T-helper 17 cell (primary cell): ENCODE measurements at places on chromosomes 12 and 14. TPM values are rescaled to one million over a fixed set of nuclear protein-coding genes. Genes with fewer than 3 reads are reported as not detected.

DNA sequence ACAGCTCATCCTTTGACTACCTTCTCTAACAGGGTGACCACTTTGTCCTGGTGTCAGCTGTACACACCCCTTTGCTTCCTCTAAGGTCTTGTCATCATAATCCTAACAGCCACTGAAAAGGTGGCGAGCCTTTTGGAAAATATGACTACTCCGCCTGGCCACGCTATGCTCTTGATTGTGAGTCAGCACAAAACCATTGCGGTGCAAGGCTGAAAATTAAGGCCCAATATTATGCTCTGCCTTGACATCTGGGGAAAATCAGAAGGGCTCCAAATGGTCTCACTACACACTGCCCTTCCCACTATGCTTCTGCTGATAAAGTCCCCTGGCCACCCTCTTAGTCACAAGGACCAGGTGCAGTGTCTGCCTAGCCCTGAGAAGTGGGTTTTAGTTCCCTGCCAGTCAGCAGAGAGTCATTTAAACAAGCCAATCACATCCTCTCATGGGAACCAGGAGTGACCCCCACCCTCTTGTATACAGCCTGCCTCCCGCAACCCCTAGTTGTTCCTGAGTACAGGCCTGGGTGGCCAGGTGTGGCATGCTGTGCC lies 34.3 kb downstream of the FGD6 start:
- no peaks in the 10 kb centered on the region for H3K36me3 ChIP-seq
- no peak overlapping the region for H3K4me3 ChIP-seq

GRCh38 chr14:38505973-38506249 lies 250.0 kb upstream of the CLEC14A start:
- H3K27me3 ChIP-seq = no peaks in the 10 kb centered on the region
- H3K4me3 ChIP-seq = no peak overlapping the region
- no peaks in the 10 kb centered on the region for H3K36me3 ChIP-seq

DNA sequence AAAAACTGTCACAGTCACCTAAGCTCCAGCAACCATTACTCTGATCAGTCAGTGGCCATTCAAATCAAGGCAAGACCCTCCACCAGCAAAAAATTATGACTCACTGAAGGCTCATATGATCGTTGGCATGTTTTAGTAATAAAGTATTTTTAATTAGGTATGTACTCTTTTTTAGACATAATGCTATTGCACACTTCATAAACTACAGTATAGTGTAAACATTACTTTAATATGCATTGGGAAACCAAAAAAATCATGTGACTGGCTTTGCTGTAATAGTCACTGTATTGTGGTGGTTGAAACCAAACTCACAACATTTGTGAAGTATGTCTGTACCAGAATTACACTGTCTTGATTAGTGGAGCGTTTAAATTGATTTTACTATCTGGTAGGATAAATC lies 134.5 kb upstream of the GARIN6 start:
- no peak overlapping the region for H3K27ac ChIP-seq
- H3K36me3 ChIP-seq = no peaks in the 10 kb centered on the region

The RPS6KA5 gene
- total RNA-seq = 35.4 TPM

GRCh38 chr12:66288121-66288520 lies 14.2 kb upstream of the HELB start:
- H3K27me3 ChIP-seq = no peaks in the 10 kb centered on the region
- DNase-seq = peak; percentile 39
- H3K27ac ChIP-seq = peak overlapping the region; percentile 83

DNA sequence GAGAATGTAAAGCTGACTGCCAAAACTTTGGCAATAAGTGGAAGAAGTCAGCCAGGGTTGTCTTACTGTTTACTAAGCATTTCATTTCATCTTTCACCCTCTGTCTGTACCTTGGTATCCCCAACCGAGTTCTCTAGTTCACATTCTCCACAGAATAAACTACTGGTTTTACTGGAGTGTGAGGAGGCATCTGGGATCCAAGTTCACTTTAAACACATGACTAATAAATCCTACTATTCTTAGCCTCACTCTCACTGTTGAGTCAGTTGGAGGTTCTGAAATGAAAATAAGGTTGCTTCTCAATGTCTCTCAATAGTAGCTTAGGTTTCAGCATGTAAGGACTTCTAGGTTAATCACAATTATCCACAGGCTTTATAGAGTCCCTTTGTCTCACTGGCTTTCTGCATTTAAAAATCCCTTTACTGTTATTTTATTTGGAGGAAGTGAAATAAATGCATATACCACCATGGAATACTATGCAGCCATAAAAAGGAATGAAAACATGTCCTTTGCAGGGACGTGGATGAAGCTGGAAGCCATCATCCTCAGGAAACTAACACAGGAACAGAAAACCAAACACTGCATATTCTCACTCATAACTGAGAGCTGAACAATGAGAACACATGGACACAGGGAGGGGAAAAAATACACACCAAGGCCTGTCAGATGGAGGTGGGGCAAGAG lies 95.8 kb downstream of the EPS8 start:
- no peak overlapping the region for H3K27ac ChIP-seq
- peaks cover 4% of the 10 kb centered on the region for H3K36me3 ChIP-seq
- peaks cover 7% of the 10 kb centered on the region for H3K4me1 ChIP-seq
- peaks cover 4% of the 10 kb centered on the region for H3K27me3 ChIP-seq
- no peak for DNase-seq
- H3K4me3 ChIP-seq = no peak overlapping the region

- H3K36me3 ChIP-seq = peaks cover 3% of the 10 kb centered on the region
- no peak overlapping the region for H3K27ac ChIP-seq
- H3K27me3 ChIP-seq = peaks cover 5% of the 10 kb centered on the region
- no peak for DNase-seq
- H3K4me1 ChIP-seq = peaks cover 8% of the 10 kb centered on the region
Observed at GRCh38 chr14:72708708-72709475, 185.0 kb downstream of the DPF3 start.

The BDKRB2 gene
- total RNA-seq = not detected

The KRT74 gene
- total RNA-seq = not detected

The KRT72 gene
- 1.6 TPM for total RNA-seq

DNA sequence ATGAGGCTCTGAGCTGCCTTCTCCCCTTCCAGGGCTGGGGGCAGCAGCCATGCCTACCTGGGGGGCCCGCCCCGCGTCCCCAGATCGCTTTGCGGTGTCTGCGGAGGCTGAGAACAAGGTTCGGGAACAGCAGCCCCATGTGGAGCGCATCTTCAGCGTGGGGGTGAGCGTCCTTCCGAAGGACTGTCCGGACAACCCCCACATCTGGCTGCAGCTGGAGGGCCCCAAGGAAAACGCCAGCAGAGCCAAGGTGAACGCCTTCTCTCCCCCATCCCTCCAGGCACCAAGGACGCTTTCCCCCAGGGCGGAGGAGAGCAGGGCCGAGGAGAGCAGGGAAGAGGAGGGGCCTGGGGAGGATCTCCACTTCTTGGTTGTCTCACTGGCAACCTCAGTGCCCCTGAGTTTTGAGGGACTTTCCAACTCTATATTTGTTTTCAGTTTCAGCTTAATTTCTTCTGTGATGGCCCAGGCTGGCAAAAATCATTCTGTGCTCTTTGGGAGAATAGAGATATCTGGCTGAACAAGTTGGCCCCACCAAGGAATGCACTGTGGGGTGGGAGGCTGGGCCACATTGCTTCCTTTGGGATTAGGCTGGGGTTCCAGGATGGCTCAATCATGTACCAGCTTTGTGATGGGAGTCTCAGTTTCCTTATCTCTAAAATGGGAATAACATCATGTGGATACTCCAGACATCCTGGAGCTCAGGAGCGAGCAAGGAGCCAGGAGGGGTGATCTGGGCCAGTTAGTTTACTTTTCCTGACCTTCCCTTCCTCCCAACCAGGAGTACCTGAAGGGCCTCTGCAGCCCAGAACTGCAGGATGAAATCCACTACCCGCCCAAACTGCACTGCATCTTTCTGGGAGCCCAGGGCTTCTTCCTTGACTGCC lies 1.2 kb downstream of the KHNYN start:
- H3K27me3 ChIP-seq = no peaks in the 10 kb centered on the region
- peak overlapping the region; percentile 96 for H3K27ac ChIP-seq
- peaks cover 3% of the 10 kb centered on the region for H3K36me3 ChIP-seq
- peaks cover 41% of the 10 kb centered on the region for H3K4me1 ChIP-seq

GRCh38 chr12:92942905-92943304 lies 13.8 kb upstream of the EEA1 start:
- H3K27me3 ChIP-seq = peaks cover 9% of the 10 kb centered on the region
- no peak for DNase-seq
- H3K27ac ChIP-seq = no peak overlapping the region
- no peaks in the 10 kb centered on the region for H3K4me1 ChIP-seq
- H3K36me3 ChIP-seq = no peaks in the 10 kb centered on the region

The CCDC177 gene
- not detected for total RNA-seq

- H3K36me3 ChIP-seq = no peaks in the 10 kb centered on the region
- H3K4me3 ChIP-seq = no peak overlapping the region
- no peaks in the 10 kb centered on the region for H3K4me1 ChIP-seq
Observed at GRCh38 chr14:94548999-94549985, 11.9 kb upstream of the SERPINA4 start.

The RASSF8 gene
- total RNA-seq = not detected

- H3K27ac ChIP-seq = peak overlapping the region; percentile 81
- no peak overlapping the region for H3K4me3 ChIP-seq
- no peaks in the 10 kb centered on the region for H3K36me3 ChIP-seq
Observed at GRCh38 chr12:127162307-127162706, 1104.7 kb upstream of the TMEM132C start.

DNA sequence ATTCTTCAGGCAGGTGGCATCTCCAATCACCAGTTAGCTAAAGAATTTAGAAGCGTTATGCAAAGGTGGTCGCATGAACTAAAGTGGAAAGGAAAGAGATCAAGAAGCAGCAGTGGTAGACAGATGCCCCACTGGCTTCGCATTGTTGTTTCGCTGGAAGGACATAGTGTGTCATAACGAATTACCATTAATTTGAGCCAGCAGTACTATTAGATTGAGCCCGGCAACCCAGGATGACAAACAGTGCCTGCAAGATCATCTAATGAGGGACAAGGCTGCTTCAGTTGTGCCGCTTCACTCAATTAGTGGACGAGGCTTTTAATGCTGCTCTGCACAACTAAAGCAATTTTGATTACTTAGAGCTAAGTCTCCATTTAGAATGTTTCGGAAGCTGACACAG lies 274.5 kb upstream of the SOX5 start:
- H3K27me3 ChIP-seq = no peaks in the 10 kb centered on the region
- H3K4me1 ChIP-seq = no peaks in the 10 kb centered on the region
- no peaks in the 10 kb centered on the region for H3K36me3 ChIP-seq
- no peak for DNase-seq
- H3K27ac ChIP-seq = no peak overlapping the region
- H3K4me3 ChIP-seq = no peak overlapping the region

DNA sequence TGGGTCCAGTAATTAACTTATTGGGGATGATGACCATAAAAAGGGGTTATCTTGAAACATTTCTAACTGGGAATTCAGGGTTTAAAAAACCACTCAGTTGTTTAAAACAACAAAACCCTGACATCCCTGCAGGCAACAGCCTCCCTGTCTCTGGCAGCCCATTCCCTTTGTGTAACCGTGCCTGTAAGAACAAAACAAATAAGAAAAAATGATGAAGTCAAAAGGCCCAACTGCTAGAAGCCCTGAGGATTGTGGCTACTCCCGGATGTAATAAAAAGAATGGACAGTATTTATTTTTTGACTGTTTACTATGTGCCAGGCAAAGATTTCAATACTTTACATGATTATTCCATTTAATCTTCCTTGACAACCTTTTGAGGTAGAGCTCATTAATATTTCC lies 75.3 kb downstream of the TMCC3 start:
- peaks cover 14% of the 10 kb centered on the region for H3K27me3 ChIP-seq
- H3K4me3 ChIP-seq = no peak overlapping the region
- no peak for DNase-seq
- H3K36me3 ChIP-seq = peaks cover 4% of the 10 kb centered on the region

The KLRC4 gene
- total RNA-seq = not detected

The ERGIC2 gene
- 29.6 TPM for total RNA-seq

- peaks cover 2% of the 10 kb centered on the region for H3K36me3 ChIP-seq
- peaks cover 2% of the 10 kb centered on the region for H3K4me1 ChIP-seq
- no peak overlapping the region for H3K27ac ChIP-seq
- DNase-seq = no peak
- H3K4me3 ChIP-seq = no peak overlapping the region
Observed at GRCh38 chr12:98149270-98149669, 366.1 kb upstream of the TMPO start.

DNA sequence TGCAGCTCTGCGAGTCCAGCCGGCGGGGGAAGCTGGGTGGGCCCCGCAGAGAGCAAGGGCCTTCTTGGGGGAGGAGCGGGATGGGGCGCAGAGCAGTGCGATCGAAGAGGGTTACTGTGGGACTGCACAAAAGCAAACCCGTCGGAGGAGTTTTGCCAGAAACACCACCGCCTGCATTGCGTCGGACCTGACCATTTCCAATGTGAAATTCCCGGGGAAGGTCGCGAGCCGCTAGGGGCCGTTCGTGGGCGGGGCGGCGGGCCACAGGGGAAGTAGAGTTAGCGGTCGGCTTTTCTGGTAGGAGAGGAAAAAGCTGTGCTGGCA lies 333 bp upstream of the KCNA1 start:
- peaks cover 18% of the 10 kb centered on the region for H3K27me3 ChIP-seq
- peak overlapping the region; percentile 71 for H3K4me3 ChIP-seq
- peaks cover 11% of the 10 kb centered on the region for H3K36me3 ChIP-seq

The FLRT2 gene
- total RNA-seq = not detected

DNA sequence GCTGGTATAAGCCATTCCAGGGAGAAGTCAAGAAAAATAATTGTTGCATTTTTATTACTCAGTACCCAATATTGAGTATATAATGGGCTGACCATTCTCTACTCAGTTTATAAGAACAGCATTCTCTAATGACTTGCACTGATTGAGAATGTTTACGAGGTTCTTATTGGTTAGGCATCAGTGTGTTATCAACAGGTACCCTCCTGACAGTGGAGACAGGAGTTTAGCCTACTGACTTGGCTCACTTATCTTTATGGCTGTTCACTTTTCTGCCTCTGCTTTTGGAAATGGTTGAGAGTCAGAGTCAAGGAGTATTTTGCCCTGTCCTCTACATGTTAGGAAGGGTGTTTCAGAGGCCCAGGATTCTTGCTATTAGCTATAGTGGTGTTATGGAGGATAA lies 228.0 kb upstream of the RGS6 start:
- DNase-seq = no peak
- peaks cover 8% of the 10 kb centered on the region for H3K4me1 ChIP-seq
- H3K27me3 ChIP-seq = no peaks in the 10 kb centered on the region
- no peak overlapping the region for H3K27ac ChIP-seq
- no peak overlapping the region for H3K4me3 ChIP-seq

The VRTN gene
- not detected for total RNA-seq

GRCh38 chr12:101634724-101635123 lies 40.0 kb downstream of the MYBPC1 start:
- no peak overlapping the region for H3K4me3 ChIP-seq
- no peaks in the 10 kb centered on the region for H3K36me3 ChIP-seq
- peaks cover 2% of the 10 kb centered on the region for H3K4me1 ChIP-seq
- no peak for DNase-seq
- peaks cover 29% of the 10 kb centered on the region for H3K27me3 ChIP-seq
- H3K27ac ChIP-seq = no peak overlapping the region
